ENCODE measurements at places on chromosomes 5 and 9. TPM values are rescaled to one million over a fixed set of nuclear protein-coding genes. Genes with fewer than 3 reads are reported as not detected.

Gene LCN9
- not detected for polyA plus RNA-seq

Gene NDOR1
- 8.2 TPM for polyA plus RNA-seq

Gene CDC20B
- not detected for polyA plus RNA-seq

Gene DRD1
- polyA plus RNA-seq = 0.39 TPM

Gene GPRIN1
- 0.59 TPM for polyA plus RNA-seq

Gene RORB
- 0.09 TPM for polyA plus RNA-seq

Gene AFAP1L1
- polyA plus RNA-seq = 4.1 TPM

Gene FTMT
- not detected for polyA plus RNA-seq

Gene MTREX
- 15.4 TPM for polyA plus RNA-seq

Gene PCDHB16
- 0.72 TPM for polyA plus RNA-seq

Gene DNLZ
- polyA plus RNA-seq = 15.6 TPM

Gene ORM2
- polyA plus RNA-seq = 1.1 TPM

Gene EQTN
- not detected for polyA plus RNA-seq

Gene SPATA31D4
- not detected for polyA plus RNA-seq

Gene URM1
- polyA plus RNA-seq = 60.4 TPM

Gene IFNB1
- not detected for polyA plus RNA-seq

Gene PCDHGA5
- polyA plus RNA-seq = 0.34 TPM

Gene CDX1
- 0.34 TPM for polyA plus RNA-seq

Gene CCT5
- polyA plus RNA-seq = 107 TPM

Gene RECK
- polyA plus RNA-seq = 11.5 TPM

Gene ANKDD1B
- 0.16 TPM for polyA plus RNA-seq

Gene PDZD2
- polyA plus RNA-seq = 38.9 TPM

Gene FOXD4L4
- polyA plus RNA-seq = not detected

Gene OTULINL
- 3.1 TPM for polyA plus RNA-seq

Gene KCNV2
- polyA plus RNA-seq = not detected

Gene SLC6A18
- not detected for polyA plus RNA-seq

Gene DOCK8
- 12.4 TPM for polyA plus RNA-seq

Gene CNTFR
- polyA plus RNA-seq = 174 TPM

Gene MAP1B
- polyA plus RNA-seq = 11.3 TPM

Gene DNAJA1
- polyA plus RNA-seq = 127 TPM

Gene SWI5
- 45.3 TPM for polyA plus RNA-seq

Gene SLC45A2
- polyA plus RNA-seq = not detected

Gene GALNT12
- polyA plus RNA-seq = 2.8 TPM

Gene CCDC180
- polyA plus RNA-seq = 1.4 TPM

Gene EEIG1
- polyA plus RNA-seq = 14.9 TPM

Gene TNC
- 9.8 TPM for polyA plus RNA-seq

Gene F12
- not detected for polyA plus RNA-seq

Gene INSYN2B
- polyA plus RNA-seq = 0.28 TPM

Gene PCDHB7
- polyA plus RNA-seq = 1.5 TPM

Gene ROR2
- polyA plus RNA-seq = 3.7 TPM

Gene PTGDS
- 22.4 TPM for polyA plus RNA-seq

Gene SPINK13
- polyA plus RNA-seq = not detected

Gene ZBED3
- 13.2 TPM for polyA plus RNA-seq

Gene SPATA31E1
- not detected for polyA plus RNA-seq

Gene MOB3B
- polyA plus RNA-seq = 3.5 TPM

Gene EIF4E1B
- polyA plus RNA-seq = not detected

Gene OLFML2A
- 1.7 TPM for polyA plus RNA-seq

Gene SEMA5A
- 1.2 TPM for polyA plus RNA-seq

Gene HSD17B4
- 125 TPM for polyA plus RNA-seq

Gene ADAMTS2
- polyA plus RNA-seq = 5.3 TPM

Gene PLAC8L1
- polyA plus RNA-seq = not detected

Gene SLC36A3
- not detected for polyA plus RNA-seq

Measured in adipose tissue (tissue), 3 donors.